ENCODE measurements at places on chromosomes 6 and 20. TPM values are rescaled to one million over a fixed set of nuclear protein-coding genes. Genes with fewer than 3 reads are reported as not detected.

DNA sequence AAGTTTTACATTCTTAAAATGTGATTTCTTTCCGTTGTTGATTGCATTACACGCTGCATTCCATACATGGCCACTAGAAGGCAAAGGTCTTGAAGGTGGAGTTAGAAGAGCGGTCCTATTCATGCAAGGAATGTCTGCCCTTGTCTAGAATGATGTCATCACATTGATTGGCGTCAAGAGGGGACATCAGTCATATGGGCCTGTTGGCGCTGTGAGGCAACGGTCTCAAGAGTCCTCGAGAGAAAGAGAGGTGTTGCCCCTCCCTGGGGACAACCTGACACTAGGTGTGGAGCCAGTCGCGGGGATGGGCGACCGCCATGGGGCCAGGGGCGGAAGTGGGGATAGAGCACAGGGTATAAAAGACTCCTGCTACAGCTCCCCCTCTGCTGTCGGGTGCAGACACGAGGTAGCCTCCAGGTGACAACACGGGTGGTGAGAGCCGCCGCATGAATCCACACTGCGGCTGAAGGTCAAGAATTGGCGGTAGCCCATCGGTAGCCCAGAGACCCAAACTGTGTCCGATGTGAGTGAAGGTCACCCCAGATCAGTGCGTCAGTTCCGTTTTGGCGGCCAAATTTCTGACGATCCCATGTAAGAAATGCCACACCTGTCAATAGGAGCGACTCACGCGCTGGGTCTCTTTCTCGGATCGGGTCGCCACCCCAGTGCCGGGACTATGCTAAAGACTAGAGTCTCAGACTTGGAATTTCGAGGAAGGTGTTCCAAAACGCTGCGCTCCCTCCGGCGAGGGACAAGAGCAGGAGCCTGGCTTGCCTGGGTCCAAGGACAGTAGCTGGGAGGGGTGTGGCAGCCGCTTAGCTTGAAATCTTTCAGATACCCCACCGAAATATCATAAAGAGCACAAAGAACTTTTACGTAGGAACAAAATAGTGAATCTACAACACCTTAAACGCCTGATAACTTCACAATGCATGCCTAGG is 93.2 kb upstream of the ZNF184 start:
- no peak for DNase-seq

GRCh38 chr20:25584905-25585704 is at the start of gene NINL:
NINL (minus strand) TSS chr20:25585531; CDS start chr20:25526587, 58,944 bp downstream.
- peak; percentile 84 for DNase-seq

- DNase-seq: no peak
Observed at GRCh38 chr6:7750197-7750596, 24.3 kb downstream of the BMP6 start.

GRCh38 chr6:73460056-73460455 is 1.5 kb upstream of the MTO1 start:
- no peak for DNase-seq

DNA sequence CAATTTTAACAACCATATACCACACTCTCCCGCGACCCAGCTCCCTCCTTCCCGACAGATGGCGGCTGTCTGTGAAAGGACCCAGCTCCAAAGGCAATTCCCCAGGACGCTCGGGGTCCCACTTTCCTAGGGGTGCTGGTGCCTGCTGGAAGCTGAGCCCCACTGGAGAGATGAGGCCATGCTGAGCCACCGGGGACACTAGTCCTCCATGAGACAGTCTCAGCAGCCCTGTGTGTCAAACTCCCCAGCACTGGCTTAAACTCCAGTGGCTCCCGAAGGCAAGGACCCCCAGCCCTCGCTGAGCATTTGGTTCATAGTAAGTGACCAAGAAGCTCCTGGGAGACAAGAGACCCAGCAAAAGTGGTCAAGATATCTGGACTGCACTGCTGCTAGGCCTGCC is 52.1 kb downstream of the SLC2A10 start:
- no peak for DNase-seq

GRCh38 chr20:13325033-13325432 is 104.0 kb downstream of the ISM1 start:
- peak; percentile 55 for DNase-seq

NINL gene
- total RNA-seq: 9.2 TPM

GSTA4 gene
- 83.6 TPM for total RNA-seq

SULF2 gene
- 4.3 TPM for total RNA-seq

DNA sequence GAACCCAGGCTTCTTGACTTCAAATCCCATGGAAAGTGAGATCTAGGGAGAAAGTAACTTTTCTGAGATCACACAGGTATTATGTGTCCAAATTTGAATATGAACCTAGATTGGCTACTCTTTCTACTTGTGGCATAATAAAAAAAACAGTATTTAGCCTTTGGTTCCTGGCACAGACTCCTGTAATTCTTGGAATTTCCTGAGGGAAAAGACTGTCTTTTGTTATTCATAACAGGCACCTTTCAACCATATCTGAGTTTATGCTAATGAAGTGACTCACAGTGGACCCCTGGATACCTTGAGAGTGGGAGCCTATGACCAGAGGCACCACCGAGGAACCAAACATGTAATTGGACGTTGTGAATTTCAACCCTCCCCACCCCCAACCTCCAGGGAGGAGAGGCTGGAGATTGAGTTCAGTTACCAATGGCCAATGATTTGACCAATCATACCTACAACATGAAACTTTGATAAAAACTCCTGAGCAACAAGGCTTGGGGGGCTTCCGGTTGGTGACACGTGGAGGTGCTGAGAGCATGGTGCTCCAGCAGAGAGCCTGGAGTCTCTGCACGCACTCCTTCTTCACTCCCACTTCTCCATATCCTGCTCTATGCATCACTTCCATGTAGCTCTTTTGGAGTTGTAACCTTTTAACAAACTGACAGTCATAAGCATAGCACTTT is 48.8 kb downstream of the LAMA4 start:
- DNase-seq: peak; percentile 92

DNA sequence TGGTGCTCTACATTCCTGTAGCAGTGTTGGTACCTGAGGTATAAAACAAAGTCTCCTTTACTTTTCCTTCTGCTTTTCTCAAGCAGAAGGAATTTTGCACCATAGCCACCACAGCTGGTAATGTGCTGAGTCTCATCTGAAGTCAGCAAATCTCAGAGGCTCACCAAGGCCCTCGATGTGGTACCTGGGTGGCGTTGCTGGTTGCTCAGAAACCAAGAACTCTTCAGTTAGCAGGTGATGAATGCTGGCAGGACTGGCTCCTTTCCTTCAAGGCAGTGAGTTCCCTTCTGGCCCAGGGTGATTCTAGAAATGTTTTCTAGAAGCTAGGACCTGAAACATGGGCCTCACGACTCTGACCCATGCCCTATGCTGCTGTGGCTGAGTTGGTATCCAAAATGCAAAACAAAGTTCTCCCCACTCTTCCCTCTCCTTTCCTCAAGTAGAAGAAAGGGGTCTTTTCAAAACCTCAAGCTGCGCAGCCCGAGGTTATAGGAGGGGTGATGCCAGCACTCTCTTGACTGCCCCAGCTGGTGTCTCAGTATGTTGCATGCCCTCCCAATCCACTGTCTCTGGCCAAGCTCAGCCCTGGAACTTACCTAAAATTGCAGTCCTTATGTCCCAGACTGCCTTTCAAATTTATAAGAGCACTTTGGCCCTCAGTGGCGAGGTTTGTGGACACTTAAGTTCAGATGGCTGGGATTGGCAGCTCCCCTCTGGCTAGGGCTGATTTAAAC is 592.3 kb downstream of the FRK start:
- no peak for DNase-seq

DNA sequence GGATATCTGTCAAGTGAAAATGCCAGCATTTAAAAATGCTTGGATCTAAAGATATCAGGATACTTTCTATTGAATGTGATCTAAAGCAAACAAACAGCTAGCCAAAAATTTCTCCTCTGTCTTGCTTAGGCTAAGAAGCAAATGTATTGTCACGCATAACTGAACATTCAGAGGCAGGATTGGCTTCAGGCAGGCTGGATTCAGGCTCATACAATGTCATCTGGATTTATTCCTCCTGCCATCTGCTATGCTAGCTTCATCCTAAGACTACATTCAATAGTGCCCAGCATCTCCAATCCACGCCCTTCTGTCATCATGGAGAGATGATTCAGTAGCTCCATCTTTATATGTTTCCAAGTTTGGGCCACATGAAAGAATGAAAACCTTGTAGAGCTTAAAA is 27.1 kb downstream of the PFDN4 start:
- no peak for DNase-seq

- no peak for DNase-seq
Observed at GRCh38 chr6:67129780-67130179, 1422.8 kb upstream of the EYS start.

DNA sequence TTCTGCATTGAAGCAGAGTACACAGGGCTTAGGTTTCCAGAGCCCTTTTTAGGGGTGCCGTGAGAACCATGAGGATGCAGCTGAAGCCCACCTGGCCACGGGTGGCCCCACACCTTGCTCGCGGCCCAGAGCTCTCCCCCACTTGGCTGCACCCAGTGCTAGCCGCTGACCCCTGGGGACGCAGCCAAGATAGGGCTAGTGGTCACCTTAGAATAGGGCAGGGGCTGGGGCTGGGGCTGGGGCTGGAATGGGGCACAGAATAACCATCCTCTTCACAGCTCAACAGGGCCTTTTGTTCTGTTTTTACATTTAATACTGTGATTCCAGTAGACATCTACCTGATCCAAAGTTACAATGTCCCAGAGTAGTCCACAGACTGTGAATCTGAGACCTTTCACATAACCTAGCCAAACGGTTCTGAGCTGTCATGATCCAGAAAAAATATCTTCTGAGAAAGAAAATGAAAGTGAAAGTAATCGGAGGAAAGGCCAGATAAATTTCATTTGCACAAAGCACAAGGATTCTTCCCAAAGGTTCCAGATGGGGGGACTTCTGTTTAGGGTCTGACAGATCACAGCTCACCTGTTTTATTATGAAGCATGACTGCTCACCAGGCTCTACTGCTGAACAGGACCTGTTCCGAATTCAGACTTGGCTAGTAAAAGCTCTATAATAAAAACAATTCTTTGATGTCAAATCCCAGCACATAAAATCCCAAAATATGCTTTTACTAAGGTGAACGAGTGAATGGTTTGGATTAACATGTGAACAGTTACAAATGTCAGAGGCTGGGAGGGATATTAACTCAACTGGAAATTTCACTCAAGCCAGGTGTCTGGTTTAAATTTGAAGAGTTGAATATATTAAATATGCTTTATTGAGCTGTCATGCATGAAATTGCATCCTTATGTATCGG is 401.9 kb downstream of the THBS2 start:
- DNase-seq: no peak

DNA sequence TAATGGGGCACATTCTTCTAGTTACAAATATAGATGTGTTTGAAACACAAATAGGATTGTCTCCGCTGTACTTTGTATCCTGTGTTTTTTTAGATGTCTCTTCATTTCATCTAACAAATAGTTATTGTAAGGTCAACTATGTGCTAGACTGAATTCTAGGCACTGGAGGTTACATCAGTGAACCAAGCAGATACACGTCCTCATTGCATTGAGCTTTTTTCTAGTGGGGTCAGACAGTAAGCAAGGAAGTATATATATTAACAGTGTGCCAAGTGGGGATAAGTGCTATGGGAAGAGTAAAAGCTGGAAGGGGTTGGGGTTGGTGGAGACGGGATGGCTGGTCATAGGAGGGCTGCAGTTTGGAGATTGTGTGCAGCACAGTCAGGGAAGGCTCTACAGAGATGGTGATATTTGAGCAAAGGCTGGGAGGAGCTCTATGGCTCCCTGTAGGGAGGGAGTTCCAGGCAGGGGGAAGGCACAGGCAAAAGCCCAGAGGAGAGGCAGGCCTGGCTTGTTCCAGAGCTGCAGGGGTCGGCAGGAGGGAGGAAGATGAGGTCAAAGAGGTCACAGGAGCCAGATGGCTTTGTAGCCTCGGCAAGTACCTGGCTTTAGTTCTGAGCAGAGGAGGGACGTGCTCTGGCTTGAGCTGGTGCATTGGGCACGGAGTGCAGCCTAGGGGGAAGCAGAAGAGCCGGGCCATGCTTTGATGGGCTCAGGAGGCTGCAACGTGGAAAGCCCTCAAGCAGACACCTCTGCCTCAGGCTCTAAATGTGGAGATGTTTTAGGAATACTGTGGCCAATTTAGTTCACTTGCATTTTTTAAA is 152.3 kb downstream of the ZDHHC14 start:
- DNase-seq: no peak

DNA sequence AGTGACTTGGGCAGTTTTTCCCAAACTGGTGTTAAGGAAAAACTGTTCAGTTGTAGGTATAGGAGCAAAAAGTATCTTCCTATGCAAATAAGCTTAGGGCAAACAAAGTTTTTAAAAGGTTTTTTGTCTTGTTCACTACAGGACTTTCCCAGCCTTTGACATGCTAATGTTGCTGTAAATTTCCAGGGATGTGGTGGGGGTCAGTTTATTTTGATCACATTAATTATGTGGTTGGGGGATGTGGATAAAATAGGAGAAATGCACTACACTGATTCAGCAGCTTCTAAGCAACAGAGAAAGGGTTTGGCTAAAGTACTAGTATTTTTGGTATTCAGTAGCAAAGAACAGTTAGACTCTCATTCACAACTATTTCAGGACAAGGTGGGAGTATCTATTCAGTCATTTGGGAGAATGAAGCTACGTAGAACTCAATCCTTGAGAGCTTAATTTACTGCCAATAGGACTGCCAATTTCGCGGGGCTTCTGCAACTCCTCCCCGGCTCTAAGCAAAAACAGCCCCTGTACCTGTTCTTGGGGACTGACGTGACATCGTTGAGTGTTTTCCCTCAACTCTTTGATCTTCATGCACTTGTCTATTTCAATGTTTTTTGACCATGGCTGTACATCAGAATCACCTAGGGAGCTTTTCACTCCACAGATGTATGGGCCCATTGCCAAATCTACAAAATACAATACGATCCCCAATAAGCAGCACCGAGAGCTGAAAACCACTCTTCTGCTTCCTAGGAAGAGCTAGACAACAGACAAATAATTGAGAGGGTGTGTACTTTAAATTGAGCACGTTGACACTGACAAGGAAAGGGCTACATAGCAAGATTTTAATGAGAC is 94.8 kb upstream of the NHSL1 start:
- no peak for DNase-seq
